ENCODE measurements at places on chromosomes 12 and 14.

DNA sequence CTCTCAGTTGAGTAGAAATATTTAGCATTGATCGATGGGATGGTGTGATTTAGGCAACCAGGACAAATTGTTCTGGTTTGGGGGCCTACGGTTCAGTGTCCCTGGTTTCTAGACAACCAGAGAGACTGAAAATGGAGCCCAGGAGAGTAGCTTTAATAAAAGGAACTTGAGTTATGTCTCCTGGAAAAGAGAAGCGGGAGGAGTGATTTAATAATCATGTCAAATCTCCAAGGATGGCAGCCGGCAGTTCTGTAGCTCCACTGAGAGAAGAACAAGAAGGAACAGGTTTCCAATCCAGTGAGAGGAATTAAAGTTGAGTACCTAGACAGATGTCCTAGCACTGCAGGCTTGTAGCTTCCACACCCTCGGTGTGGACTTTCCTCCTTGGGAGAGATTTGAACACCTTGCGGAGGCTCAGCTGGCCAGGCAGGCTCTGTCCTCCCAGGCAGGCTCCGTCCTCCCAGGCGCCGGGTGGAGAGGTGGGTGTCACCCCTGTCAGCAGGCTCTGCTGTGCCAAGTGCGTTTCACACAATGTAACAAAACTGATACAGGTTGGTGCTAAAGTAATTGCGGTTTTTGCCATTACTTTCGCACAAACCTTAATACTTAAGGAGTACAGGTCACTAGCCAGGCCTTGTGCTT lies 45.9 kb downstream of the SLC6A12 start:
- DNase-seq: no peak

- no peak for DNase-seq
Observed at GRCh38 chr12:82608706-82609105, 78.0 kb upstream of the TMTC2 start.

DNA sequence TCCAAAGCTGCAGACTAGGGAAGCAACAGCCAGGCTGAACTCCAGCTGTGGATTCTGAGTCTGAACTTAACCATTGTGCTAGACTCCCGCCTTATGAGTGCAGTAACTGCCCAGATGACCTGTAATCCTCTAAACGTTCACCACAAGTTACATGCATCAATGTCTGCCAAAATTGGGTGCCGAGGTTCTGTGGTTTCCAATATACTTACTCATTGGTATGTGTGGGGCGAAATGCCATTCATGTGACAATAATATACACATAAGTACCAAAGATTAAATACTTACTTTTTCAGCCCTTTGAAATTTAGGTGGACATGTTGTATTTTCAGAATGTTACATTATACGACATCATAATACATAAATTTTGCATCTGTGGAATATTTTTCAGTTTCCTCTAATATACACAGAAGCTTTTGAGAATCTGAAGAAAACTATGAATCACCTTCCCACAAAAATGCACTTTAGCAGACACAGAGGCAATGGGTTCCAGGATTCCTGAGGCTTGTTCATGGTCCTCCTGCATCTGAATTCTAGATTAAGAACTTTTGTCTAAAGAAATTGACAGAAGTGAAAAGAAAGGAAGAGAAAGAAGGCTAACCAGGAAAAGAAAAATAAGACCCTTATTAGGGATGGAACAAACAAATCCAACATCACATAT lies 31.7 kb downstream of the GRIP1 start:
- DNase-seq: no peak

GRCh38 chr14:99427632-99428300 lies 52.9 kb downstream of the SETD3 start:
- DNase-seq: no peak

GRCh38 chr12:53972152-53972702 lies 699 bp upstream of the HOXC11 start:
- no peak for DNase-seq

DNA sequence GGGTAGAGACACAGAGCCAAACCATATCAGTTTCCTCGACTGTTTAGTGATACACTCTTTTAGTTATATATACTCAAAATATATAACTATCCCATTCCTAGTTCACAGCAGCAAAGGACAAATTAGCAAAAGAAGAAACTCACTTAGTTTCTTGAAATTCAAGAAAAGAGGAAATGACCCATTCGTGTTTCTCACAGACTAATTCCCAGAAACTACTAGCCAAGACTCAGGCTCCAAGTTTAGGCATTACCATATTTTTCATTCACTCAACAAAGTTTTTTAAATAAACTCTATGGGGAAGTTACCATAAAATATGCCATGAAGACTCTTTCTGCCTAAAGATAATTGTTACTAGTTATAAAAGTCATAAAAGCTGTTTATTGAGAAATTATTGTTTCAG lies 152.3 kb upstream of the DAAM1 start:
- DNase-seq: no peak

DNA sequence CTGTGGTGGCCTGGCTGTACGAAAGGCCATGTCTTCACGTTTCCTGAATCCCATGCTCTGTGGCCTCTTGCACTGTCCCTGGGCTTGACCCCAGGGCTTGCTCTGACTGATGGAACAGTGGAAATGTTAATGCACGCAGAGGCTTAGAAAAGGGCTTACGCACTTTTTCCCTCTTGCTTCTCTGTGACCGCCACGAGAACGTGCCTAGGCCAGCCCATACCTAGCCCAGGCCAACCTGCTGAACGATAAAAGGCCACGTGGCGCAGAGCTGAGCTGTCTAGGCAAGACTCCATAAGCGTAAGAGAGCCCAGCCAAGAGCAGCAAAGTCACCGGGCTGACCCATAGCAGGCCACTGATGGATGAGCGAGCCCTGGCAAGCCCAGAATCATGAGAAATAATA lies 18.3 kb downstream of the TTC7B start:
- no peak for DNase-seq

GRCh38 chr12:3964439-3964838 lies 91.2 kb upstream of the PARP11 start:
- DNase-seq: no peak

GRCh38 chr12:107435520-107435919 lies 250.1 kb upstream of the PWP1 start:
- DNase-seq: no peak

- DNase-seq: no peak
Observed at GRCh38 chr14:95935228-95935822, 58.7 kb downstream of the TUNAR start.

- DNase-seq: no peak
Observed at GRCh38 chr14:87756661-87757060, 236.3 kb downstream of the GALC start.

- DNase-seq: no peak
Observed at GRCh38 chr14:59788176-59788575, 82.4 kb downstream of the RTN1 start.

DNA sequence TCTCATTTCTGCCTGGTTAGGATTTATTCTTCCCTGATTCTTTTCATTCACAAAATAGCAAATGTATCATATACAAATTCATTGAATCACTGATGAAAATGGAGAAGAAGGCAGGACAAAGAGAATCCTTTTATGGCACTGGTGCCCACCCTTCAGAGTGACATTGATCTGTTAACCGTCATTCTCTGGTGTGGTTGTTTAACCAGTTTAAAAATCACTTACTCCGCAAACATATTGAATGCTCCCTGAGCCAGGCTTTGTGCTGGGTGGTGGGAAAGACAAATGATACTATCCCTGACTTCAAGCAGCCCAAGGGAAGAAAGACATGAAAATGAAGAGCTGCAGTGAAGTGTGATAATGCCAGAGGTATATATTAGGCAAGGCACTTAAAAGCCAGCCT lies 187.5 kb upstream of the SLC38A2 start:
- DNase-seq: no peak

GRCh38 chr12:94140556-94140955 lies 7.8 kb upstream of the PLXNC1 start:
- no peak for DNase-seq

GRCh38 chr12:116174006-116174405 lies 103.5 kb downstream of the MED13L start:
- DNase-seq: no peak

DNA sequence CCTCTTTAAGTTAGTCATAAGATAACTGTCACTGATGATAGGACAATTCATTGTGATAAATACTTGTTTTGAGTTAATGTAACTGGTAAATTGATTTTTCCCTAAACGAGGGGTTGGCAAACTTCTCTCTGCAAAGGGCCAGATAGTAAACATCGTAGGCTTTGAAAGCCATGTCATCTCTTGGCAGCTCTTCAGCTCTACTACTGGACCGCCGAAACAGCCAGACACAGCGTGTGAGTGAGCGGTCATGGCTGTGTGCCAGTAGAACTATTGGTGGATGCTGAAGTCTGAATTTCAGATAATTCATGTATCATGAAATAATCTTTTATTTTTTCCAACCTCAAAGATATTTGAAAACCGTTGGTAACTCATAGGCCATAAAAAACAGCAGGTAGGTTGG lies 9.9 kb downstream of the PIWIL1 start:
- DNase-seq: no peak

DNA sequence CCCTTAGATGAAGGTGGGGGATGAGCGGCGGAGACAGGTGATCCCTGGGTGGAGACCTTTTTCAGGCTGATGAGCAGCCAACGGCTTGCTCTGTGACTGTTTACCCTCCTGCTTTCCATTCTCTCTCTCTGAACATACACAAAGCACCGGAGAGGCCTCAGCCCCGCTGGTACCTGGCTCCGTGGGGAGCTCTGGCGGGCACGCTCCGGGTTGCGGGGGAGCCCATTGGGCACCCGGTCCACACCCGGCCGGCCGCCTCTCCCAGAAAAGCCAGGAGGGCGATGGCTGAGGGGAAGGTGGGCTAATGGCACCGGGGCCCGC lies 545 bp downstream of the SMARCC2 start:
- no peak for DNase-seq

DNA sequence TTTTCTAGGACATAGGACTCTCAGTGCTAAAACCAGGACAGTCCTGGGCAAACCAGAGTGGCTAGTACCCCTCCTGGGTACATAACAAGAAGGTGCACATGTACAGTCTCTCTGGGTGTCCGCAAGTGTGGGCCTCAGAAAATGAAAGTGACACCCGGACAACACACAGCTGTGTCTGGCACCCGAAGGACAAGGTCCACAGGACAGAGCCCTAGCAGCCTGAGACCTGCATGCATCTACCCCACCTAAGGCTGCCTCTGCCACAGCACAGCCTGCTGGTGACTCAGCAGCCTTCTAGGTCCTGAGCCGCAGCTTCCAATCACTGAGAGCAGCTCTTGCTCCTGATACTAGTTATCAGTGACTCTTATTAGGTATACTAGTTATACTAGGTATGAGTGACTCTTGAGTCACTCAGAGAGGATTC lies 784.1 kb upstream of the TBX3 start:
- DNase-seq: no peak

DNA sequence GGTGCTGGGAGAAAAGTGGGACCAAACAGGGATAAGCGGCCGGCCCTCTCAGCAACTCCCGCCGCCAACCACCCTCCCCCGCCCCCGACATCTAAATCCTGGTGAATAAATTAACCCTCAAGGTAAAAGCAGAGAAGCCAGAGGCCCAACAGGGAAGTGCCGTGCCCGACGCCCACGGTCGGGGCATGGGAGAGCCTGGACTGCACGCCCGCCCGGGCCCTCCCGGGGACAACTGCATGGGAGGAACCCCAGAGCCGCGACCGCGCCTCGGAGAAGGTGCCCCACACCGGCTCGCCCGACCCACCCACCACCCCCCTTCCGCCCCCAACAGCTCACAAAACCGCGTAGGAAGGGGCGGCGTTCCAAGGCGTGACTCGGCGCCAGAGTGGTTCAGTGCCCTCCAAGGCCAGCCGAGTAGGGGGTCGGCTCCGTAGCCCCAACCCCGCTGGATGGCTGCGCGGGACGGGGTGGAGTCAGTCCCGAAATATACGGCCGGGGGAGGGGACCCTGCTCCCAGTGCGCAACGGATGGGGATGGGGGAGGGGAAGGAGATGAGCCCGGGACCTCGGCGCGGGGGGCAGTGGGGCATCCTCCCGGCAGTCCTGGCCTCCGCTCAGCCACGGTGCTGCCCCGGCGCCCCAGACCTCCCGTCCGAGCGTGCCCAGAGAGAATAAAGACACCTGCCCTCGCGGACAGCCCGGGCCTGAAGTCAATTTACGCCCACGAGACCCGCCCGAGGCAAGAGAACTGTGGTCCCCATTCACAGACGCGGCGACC lies 732 bp downstream of the SLC25A29 start:
- no peak for DNase-seq

DNA sequence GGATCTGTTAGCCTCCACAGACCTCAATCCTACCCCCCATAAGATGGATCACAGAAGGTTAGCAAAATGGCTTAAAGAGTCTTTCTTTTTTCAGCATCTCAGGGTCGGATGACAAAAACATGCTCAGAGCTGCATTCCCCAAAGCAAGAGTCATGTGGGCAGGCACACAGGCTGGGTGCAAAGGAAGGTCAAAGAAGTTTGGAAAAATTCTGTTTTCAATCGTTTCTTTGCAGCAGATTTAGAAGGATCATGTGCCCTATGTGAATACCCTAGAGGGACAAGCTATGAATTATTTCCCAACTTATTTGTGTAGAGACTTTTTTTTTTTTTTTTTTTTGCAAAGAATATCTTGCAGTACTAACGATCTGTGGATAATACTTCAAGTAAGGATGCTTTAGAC lies 845.4 kb downstream of the VRK1 start:
- no peak for DNase-seq

DNA sequence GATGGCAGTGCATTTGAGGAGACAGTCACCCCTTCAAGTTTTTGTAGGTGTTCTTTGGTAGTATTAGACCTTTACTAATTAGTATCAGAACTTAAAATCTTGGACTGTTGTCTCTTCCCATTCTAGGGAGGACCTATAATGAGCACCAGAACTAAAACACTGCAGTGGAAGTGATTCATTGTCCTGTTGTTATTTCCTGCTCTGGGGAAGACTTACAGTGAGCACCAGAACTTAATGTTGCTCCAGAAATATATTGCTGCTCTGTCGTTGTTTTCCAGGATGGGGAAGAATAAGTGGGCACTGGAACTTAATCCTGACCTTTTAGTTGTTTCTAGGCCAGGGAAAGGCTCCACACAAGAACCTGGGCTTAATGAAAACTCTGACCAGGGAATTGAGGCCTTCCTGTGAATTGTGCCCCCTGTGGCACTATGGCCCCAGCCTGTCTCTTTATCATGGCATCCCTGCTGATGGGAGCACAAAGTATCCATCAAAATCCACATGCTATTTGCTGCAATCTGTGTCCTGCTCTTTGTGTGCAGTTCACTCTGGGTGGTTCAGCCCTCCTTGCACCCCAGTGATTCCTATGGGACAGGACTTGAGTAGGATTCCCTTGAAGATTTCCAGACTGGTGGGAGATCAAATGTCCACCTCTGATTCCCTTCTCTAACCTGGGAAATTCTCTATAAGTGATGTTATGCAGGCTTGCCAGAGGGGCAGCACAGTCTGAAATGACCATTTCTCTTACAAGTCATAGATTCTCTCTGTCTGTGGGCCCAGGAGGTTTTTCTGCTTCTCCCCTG lies 175.8 kb downstream of the PAWR start:
- no peak for DNase-seq

DNA sequence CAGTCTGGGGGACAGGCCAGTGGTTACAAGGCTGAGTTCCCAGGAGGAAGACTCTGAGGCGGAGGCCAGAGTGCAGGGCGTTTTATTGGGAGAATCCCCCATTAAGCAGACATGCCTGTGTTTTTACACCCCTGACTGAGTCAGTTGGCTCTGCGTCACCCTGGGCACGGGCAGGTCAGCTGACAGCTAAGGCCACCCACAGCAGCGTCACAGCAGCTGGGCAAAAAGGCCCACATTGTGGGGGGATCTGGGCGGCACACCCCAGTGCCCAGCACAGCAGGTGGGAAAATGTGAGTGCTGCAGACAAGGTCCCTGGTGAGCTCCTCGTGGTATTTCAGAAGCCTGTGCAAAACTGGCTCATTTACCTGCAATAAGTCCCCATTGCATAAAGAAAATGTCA lies 184.7 kb downstream of the AACS start:
- no peak for DNase-seq
